ENCODE measurements at places on chromosomes 7 and 10. TPM values are rescaled to one million over a fixed set of nuclear protein-coding genes. Genes with fewer than 3 reads are reported as not detected.

DNA sequence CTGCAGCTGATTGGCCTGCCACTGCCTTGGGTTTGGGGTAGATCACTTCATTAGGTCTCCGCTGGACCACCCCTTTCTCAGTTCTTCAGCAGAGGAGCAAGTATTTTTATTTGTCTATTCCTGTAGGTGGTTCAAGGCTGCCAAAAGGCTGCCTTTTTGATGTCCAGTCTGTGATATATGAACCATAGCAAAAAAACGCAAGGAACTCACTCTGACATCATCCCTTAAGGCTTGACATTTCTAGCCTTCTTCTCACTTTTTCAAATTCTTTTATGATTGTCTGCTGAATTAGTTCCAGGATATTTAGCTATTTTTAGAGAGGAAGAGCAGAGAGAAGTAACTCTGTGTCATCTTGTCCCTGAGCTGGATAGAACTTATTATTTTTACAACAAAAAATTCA is 269.2 kb downstream of the BAMBI start:
- DNase-seq, result no peak

Gene ASIC3
- total RNA-seq, result 0.87 TPM

Gene VWDE
- not detected for total RNA-seq

DNA sequence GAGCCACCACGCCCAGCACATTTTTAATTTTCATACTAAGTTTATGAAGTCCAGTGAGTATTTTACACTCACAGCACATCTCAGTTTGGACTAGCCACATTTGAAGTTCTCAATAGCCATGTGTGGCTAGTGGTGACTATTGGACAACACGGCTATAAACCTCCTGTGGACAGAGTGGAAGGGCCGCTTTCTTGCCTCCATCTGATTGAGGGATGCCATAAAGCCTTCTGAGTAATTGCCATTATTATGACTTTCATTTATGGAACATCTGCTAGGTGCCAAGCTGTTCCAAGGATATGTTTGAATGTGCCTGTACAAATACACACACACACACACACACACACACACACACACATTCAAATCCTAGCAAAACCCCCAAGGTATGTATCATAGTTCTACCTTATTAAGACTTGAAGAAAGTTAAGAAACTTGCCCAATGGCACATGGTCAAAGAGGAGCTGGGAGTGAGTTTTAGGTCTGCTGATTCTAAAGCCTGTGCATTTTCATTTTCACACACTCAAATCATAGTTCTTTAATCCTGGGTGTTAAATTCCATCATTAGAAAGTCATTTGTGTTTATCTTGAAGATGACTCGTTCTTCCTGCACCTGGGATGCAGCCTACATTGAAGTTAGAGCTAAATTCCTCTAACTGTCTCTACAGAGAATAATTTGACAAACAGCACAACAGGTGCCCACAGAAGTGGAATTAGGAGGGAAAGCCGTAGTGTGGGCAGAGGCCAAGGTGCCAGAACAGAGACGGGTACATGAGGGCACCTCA is 143.3 kb downstream of the PKD1L1 start:
- DNase-seq, result no peak

DNA sequence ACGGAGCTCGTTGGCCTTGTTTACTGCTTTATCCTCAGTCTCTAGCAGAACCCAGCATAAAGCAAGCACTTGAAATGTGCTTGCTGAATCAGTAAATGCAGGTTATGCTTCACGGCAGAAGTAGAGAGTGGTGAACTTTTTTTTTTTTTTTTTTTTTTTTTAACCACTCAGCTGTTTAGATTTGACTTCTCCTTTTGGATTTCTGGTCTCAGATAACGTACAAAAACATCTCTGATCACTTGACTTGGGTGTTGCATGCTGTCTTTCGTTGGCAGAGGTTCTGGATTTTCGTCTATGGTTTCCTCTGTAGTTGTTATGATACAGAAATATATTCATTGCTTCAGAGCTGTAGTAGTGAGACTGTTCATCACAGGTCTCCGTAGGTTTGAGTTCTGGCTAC is 242.5 kb upstream of the HABP2 start:
- DNase-seq, result no peak

- DNase-seq, result no peak
Measured at GRCh38 chr10:58210160-58210559, 57.5 kb downstream of the IPMK start.

DNA sequence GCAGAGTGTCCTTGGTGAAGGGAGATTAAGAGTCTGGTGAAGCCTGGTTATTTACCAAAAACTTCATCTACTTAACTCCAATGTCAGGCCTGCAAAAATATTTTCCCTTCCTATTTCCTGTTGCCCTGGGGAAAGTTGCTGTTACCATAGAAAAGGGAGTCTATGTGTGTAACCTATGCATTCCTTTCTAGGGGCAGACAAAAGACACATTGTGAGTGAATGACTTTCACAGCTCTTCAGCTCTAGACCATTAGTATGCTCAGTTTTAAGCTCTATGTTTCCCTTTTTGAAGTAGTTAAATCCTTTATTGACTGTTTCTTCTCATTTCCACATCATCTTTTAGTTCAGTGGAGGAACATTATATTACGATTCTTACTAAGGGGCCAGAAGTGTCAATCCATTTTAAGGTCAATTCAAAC is 45.6 kb upstream of the SGCE start:
- DNase-seq, result no peak

- DNase-seq, result no peak
Measured at GRCh38 chr10:63072951-63073350, 60.2 kb upstream of the NRBF2 start.

- no peak for DNase-seq
Measured at GRCh38 chr7:37031571-37032257, 307.4 kb upstream of the AOAH start.

Gene KCNH2
- total RNA-seq, result 0.32 TPM

Gene TRUB1
- 5.2 TPM for total RNA-seq

- no peak for DNase-seq
Measured at GRCh38 chr7:115844857-115845256, 185.7 kb downstream of the TFEC start.

Gene GRID2IP
- total RNA-seq, result not detected

Gene MEST
- total RNA-seq, result 963 TPM

GRCh38 chr7:111785076-111785475 is 222.8 kb upstream of the IMMP2L start:
- DNase-seq, result no peak

DNA sequence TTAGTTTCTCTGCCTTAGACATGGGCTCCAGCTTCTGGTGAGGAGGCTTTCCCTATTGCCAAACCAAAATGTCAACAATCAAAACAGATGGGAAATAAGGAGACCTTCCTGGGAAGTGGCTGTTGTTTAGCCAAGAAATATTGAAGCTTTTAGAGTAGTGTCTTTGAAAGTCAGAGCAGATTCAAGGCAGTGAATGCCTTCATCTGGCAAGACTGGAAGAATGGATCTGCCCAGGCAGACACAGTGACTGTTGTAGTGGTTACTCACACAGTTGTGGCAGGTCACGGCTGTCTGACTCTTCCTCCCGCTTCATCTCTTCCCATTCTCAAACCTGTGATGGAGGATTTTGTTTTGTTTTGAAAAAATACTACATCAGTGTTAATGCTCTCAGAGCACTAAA is 154.1 kb upstream of the ADO start:
- DNase-seq, result no peak
